ENCODE measurements at places on chromosomes 16 and 17. TPM values are rescaled to one million over a fixed set of nuclear protein-coding genes. Genes with fewer than 3 reads are reported as not detected.
A peak's percentile ranks its signal among the peaks of the same experiment; 100 is the strongest.

The RNF151 gene
- not detected for total RNA-seq

The MT1G gene
- 35.9 TPM for total RNA-seq

DNA sequence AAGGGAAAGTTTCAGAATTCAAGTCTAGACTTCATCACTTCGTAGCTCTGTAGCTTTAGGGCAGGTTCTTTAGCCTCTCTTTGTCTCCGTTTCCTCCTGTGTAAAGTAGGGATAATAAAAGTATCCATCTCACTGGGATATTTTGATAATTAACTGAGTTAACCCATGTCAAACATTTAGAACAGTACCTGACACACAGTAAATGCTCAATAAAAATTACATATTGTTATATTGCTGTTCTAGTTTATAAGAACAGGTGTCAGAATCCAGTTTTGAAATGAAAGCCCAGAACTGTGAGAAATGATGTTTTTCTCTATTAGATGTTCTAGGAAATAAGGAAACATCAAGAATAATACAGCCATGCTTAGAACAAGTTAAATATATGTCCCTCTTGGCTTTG lies 4.3 kb downstream of the MOSMO start:
- DNase-seq = no peak

DNA sequence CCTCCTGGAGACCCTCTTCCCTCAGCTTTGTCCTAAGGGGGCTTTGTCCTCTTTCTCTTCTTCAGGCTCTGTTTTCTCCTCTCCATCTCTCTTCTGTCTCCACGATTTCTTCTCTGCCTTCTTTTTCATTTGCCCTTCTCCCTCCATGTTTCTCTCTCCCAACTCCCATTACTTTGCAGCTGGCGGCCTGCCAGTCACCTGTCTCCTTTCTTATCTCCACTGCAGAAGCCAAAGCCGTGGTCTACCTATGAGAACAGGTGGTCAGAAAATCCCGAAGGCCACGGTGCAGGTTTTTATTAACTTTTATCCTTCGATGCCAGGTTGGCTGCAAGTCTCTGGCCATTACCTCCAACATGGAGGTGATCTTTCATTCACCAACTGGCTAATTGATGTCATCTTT lies 45.1 kb downstream of the FZD2 start:
- DNase-seq = no peak

DNA sequence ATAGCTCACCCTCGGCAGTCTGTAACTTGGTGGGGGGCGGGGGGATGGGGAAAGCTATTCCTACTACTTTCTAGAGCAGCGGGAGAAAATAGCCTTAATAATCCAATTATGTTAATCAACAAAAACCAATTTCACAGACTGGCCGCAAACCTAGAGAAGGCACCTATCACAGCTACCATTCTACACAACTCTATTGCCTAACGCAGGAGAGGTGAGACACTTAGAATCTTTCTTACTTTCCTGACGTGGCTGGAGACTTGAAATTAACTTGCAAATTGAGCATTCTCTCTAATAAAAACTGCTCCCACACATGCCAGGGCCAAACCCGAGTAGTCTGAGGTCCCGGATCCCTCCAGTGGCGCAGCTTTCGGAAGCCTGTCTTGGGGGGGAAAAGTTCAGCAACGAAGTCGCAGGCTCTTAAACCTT lies 794 bp downstream of the SMG6 start:
- no peak for DNase-seq

The MYH3 gene
- total RNA-seq = 1.8 TPM

DNA sequence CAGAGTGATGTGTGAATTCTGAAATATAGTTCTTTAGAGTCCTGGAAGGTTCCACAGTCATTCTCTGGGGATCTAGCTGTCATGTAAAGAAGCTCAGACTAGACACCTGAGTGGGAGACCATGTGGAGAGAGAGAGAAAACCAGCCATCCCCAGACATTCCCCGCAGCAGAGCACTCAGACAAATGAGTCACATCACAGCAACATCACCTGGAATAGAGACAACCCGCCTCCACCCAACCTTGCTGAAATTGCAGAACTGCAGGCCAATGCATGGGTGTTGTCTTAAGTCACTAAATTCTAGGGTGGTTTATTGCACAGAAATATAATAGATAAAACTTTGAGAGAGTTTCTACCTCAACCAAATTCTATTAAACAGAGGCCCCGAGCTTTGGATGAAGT lies 392.0 kb upstream of the DYNLRB2 start:
- DNase-seq = no peak

The CHTF18 gene
- 95.6 TPM for total RNA-seq

GRCh38 chr17:28949185-28950016 lies 1.9 kb downstream of the PHF12 start:
- peak; percentile 85 for DNase-seq

The CCDC47 gene
- total RNA-seq = 64.4 TPM

- no peak for DNase-seq
Measured at GRCh38 chr16:80007231-80007630, 406.7 kb upstream of the MAF start.

- DNase-seq = no peak
Measured at GRCh38 chr17:82325286-82326180, 8.0 kb downstream of the SECTM1 start.

- peak; percentile 26 for DNase-seq
Measured at GRCh38 chr16:53159781-53160436, 105.1 kb downstream of the CHD9 start.

GRCh38 chr17:20118280-20118679 lies 109.1 kb downstream of the SPECC1 start:
- DNase-seq = no peak

Measured in activated CD8-positive, alpha-beta T cell treated with anti-CD3 and anti-CD28 coated beads for 36 hours (primary cell).